ENCODE measurements at places on chromosomes 2 and 18. TPM values are rescaled to one million over a fixed set of nuclear protein-coding genes. Genes with fewer than 3 reads are reported as not detected.

Gene ATF2
- total RNA-seq = 60.4 TPM

Gene ANKRD30B
- total RNA-seq = not detected

Gene ZNF804A
- 0.33 TPM for total RNA-seq

Gene NEU4
- not detected for total RNA-seq

Gene SCG2
- 1.7 TPM for total RNA-seq

Gene PLB1
- total RNA-seq = 4.9 TPM

Gene SDC1
- 1.4 TPM for total RNA-seq

Gene UXS1
- 29.3 TPM for total RNA-seq

- DNase-seq = no peak
- H3K36me3 ChIP-seq = no peaks in the 10 kb centered on the region
- H3K4me1 ChIP-seq = no peaks in the 10 kb centered on the region
- no peak overlapping the region for H3K27ac ChIP-seq
- no peaks in the 10 kb centered on the region for H3K27me3 ChIP-seq
- H3K4me3 ChIP-seq = no peak overlapping the region
Observed at GRCh38 chr18:44450226-44450625, 230.5 kb upstream of the SETBP1 start.

GRCh38 chr2:20457661-20458630 lies 11.1 kb downstream of the RHOB start:
- no peaks in the 10 kb centered on the region for H3K4me1 ChIP-seq
- H3K4me3 ChIP-seq = no peak overlapping the region
- no peak overlapping the region for H3K27ac ChIP-seq
- DNase-seq = no peak
- no peaks in the 10 kb centered on the region for H3K36me3 ChIP-seq
- H3K27me3 ChIP-seq = no peaks in the 10 kb centered on the region

DNA sequence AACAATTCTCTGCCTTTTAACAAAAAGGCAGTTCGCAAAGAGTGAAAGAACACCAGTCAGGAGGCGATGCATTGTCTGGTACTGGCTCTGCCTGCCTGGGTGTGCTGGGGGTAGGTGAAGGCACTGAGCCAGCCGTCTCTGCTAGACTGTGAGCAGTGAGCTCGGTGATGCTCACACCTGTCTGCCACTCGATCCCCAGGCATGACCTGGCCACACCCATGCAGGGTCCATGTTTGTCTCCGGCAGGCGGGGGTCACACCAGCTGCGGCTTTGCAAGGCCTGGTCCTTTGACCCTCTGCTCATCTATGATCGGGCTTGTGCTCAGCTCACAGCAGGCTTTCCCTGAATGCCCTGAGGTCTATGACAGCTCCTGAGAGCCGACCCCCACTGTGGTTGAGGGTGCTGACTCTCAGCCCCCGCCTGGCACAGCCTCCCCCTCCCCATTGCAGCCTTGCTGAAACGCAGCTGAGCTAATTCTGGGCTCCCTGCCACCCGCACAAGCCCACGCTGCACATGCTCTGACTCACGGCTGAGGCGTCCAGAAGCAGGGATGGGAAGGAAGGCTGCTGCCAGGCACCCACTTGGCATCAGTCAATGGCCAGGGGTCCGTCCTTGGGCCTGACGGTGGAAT lies 23.7 kb downstream of the CRACDL start:
- no peak overlapping the region for H3K27ac ChIP-seq
- DNase-seq = peak; percentile 76
- H3K36me3 ChIP-seq = no peaks in the 10 kb centered on the region
- H3K4me3 ChIP-seq = no peak overlapping the region
- no peaks in the 10 kb centered on the region for H3K27me3 ChIP-seq
- H3K4me1 ChIP-seq = no peaks in the 10 kb centered on the region

DNA sequence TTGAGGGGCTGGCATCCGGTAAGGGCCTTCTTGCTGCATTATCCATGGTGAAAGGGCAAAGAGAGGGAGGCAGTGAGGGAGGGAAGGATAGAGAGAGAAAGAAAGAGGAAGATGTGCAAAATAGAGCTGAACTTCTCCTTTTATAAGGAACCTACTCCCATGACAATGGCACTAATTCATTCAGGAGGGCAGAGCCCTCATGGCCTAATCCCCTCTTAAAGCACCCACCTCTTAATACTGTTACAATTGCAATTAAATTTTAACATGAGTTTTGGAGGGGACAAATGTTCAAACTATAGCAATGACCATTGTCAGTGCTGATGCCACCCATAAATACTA lies 60.2 kb downstream of the CXCR4 start:
- no peaks in the 10 kb centered on the region for H3K36me3 ChIP-seq
- H3K4me1 ChIP-seq = no peaks in the 10 kb centered on the region
- no peaks in the 10 kb centered on the region for H3K27me3 ChIP-seq
- H3K27ac ChIP-seq = no peak overlapping the region
- H3K4me3 ChIP-seq = no peak overlapping the region

DNA sequence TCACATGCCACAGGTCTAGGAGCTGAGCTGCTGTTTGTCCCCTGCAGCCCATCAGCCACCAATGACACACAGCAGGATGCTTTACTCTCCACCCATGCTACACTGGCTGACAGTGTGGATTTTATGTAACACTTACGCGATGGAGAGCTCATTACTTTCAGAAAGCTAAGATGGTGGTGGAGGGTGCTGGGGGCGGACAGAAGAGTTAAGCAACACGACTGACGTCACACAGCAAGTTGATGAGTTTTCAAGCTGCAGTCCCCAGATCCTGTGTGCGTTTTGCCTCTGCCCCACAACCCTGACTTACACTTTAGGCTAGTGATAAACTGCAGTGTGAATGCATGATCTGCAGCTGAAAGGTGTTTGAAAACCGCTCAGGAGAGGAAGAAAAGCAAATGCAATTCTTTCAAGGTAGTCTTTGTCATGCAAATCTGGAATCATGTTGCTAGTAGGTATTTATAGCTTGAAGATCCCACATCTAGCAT lies 42.4 kb downstream of the MRPS5 start:
- no peak overlapping the region for H3K27ac ChIP-seq
- DNase-seq = no peak
- no peaks in the 10 kb centered on the region for H3K27me3 ChIP-seq
- no peak overlapping the region for H3K4me3 ChIP-seq

DNA sequence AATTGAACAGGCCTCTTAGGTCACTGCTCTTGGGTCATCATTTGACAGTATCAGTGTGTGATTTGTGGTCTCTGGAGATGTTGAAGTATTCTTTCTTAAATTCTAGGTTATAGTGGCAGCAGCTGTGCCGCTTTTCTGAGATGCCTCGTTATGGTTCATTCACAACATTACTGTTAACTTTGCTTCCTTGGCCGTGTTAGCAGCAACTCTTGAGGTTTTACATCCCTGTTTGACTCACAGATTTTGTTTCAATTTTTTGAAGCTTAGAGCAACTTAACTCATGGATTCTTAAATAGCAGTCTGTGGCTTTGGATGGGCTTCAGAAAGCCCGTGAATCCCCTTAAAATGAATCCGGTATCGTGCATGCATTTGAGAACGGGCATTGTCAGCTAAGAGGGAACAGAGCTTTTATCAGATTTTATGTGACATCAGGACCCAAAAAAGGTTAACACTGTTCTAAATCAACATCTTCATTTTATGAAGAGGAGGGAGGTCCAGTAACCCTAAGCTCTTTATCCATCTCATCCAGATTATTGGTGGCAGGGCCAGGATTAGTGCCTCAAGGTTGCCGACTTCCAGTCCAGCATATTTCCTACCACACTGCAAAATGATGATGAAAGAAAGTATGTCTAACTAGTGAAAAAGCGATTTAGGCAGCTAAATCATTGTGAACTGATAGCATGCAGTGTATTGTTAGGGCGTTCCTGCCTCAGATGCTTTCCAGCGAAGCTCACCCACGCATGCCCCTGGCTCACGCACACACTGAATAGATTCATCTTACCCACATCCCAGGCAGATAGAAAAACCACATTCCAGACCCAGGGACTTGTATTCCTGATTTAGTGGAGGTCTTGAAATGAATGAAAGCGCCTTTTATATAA lies 5.1 kb downstream of the TRIB2 start:
- H3K27ac ChIP-seq = no peak overlapping the region
- H3K4me3 ChIP-seq = peak overlapping the region; percentile 63
- no peak for DNase-seq

- H3K27me3 ChIP-seq = no peaks in the 10 kb centered on the region
- DNase-seq = no peak
- no peak overlapping the region for H3K27ac ChIP-seq
- H3K36me3 ChIP-seq = no peaks in the 10 kb centered on the region
- H3K4me1 ChIP-seq = no peaks in the 10 kb centered on the region
Observed at GRCh38 chr2:47784352-47784851, 1.5 kb downstream of the MSH6 start.

- no peak overlapping the region for H3K4me3 ChIP-seq
- no peak for DNase-seq
- no peaks in the 10 kb centered on the region for H3K27me3 ChIP-seq
- H3K36me3 ChIP-seq = no peaks in the 10 kb centered on the region
- H3K4me1 ChIP-seq = no peaks in the 10 kb centered on the region
- H3K27ac ChIP-seq = no peak overlapping the region
Observed at GRCh38 chr2:234335661-234336228, 161.1 kb downstream of the ARL4C start.

DNA sequence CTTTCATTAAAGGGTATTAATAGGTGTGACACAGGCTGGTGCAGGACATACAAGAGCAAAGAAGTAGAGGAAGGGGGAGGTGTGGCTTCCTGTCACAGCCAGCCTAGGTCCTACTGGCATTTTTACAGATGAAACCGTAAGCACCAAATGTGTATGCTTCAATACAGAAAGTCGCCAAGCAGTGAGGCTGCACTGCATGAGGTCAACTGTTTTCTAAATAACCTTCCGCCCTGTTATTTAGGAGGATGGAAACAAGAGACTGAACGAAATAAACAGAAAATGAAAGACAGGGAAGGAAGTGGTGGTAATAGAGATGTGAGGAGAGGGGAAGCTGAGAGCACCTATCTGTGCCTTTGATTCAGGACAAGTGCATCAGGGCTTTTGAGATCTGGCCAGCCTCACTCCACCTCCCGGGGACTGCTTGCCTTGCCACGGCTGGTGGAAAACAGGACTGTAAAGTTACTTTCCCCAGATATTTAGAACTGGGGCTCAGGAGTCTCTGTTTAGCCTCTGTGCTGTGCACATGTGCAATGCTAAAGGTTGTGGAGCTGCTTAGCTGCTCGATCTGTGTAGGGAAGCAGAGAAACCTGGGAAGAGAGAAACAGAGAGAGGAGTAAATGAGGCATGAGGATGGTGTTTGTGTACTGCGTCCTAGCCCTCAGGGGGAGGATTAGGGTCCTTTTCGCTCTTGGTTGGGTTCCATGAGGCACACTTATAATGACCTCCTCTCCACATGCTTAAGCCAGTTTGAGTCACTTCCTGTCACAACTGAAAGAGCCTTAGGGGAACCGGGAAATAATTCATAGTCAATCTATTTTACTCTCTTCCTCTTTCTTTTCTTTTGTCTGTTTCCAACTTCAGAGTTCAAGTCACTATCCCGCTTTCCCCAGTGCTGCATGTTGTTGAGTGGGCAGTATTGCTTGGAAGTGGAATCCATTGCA lies 62.3 kb upstream of the BOD1L2 start:
- H3K27ac ChIP-seq = no peak overlapping the region
- DNase-seq = no peak
- no peaks in the 10 kb centered on the region for H3K36me3 ChIP-seq
- H3K4me3 ChIP-seq = no peak overlapping the region

GRCh38 chr2:232459419-232460035 lies 3.6 kb downstream of the ALPI start:
- H3K4me1 ChIP-seq = no peaks in the 10 kb centered on the region
- H3K27me3 ChIP-seq = no peaks in the 10 kb centered on the region
- no peak overlapping the region for H3K4me3 ChIP-seq
- H3K36me3 ChIP-seq = no peaks in the 10 kb centered on the region
- H3K27ac ChIP-seq = no peak overlapping the region
- peak; percentile 62 for DNase-seq
